ENCODE measurements at places on chromosomes 13 and 19.
A peak's percentile ranks its signal among the peaks of the same experiment; 100 is the strongest.

GRCh38 chr13:46307554-46307953, 79.5 kb downstream of the RUBCNL start:
- no peak for DNase-seq

DNA sequence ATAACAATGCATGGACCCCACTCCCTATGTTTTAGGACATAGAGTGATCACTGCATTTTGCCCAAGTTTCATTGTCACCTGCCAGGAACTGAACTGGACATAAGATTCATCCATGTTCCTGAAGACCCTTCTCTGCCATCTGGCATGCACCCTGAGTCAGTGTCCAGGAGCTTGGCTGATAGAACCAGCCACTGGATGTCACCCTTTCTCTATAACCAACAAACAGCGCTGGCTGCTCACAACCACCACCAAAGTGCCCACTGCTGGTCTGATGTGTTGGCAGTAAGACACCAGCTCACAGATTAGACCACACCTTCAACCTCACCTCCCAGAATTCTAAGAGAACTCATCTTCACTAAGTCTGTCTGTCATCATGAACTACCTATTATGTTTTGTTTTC, 333.4 kb downstream of the ITGBL1 start:
- DNase-seq = peak; percentile 13

DNA sequence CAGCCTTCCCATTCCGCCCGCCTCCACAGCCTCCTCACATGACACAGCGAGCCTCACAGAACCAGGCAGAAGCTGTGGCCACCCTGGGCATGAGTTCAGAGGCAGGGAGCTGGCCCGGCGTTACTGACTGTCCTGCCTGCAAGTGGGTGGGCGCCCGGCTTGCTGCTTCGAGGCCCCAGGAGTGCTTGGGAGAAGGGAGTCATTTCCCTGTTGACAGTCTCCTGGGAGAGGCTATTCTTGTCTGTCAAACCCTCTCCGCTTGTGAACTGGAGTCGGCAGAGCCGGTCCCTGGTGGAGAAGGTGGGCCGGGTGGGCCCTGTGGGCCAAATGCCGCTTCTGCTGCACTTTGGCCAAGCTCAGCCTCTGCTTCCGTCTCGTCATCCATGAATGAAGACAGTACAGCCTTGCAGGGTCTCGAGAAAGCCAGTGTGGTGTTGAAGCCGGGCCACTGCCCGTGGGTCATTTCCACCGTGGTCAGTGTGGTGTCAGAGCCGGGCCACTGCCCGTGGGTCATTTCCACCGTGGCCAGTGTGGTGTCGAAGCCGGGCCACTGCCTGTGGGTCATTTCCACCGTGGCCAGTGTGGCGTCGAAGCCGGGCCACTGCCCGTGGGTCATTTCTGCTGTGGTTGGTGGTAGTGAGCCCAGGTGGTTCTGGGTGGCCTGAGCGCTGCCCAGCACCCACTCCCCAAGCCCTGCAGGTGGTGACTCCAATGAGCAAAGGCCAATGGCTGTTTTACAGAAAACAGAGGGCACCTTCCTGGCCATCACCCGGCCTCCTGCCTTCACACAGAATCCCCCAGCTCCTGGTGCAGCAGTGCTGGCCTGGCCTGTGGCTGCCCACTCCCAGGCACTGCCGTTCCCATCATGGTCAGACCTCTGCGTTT, 13.5 kb upstream of the F7 start:
- DNase-seq = no peak

DNA sequence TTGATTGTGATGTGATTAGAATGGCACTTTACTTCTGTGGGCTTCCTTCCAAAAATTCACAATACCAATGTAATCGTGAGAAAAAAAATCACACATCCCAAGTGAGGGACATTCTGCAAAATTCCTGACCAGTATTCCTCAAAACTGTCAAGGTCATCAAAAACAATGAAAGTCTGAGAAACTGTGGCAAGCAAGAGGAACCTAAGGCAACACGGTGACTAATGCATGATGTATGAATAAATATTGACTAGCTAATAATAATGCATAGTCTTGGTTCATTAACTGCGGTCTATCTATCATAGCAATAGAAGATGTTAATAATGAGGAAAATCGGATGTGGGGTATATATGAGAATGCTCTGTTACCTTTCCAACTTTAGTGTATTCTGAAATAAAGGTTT, 159.0 kb downstream of the RFC3 start:
- DNase-seq = no peak

- DNase-seq = peak; percentile 46
Measured at GRCh38 chr19:58021541-58022282, 12.1 kb upstream of the ZSCAN1 start.

DNA sequence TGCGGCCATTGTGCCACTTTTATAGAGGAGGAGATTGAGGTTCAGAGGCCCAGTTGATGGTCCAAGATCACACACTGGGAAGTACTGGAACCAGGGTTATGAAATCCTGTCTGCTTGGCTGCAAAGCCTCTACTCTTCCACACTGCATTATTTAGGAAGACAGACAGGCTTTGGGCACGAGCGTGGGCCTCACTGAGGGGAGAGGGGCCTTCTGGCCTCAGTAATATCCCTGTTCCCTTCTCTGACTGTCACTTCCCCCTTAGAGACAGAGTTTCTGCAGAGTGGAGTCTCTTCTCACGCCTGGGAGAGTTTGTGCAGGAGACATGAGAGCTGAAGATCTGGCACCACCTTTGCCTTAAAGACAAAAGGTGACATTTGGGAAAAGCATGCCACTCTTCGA, 49.0 kb upstream of the PNMA8B start:
- DNase-seq = no peak
